Activated naive CD8-positive, alpha-beta T cell treated with anti-CD3 and anti-CD28 coated beads for 36 hours (primary cell): ENCODE measurements at places on chromosomes 13 and 19.
A peak's percentile ranks its signal among the peaks of the same experiment; 100 is the strongest.

- no peak for DNase-seq
Observed at GRCh38 chr13:78649997-78650716, 8.8 kb downstream of the OBI1 start.

- DNase-seq, result no peak
Observed at GRCh38 chr13:59492030-59492636, 671.6 kb downstream of the DIAPH3 start.

DNA sequence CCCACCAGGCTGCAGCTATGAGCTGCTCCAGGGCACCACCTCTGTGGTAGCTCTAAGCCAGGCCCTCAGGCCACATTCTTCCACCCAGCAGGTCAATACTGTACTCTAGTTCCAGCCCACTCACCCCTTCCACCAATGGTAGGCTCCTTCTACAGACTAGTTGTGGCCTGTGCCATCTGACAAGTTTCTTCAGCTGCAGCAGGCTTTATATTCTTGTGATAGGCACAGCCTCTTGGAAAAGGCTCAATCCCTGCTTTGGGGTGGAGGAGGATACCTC is 8.5 kb downstream of the MICU2 start:
- no peak for DNase-seq

- no peak for DNase-seq
Observed at GRCh38 chr13:72507416-72508199, 219.8 kb downstream of the MZT1 start.

- peak; percentile 54 for DNase-seq
Observed at GRCh38 chr19:46000491-46001246, 5.4 kb downstream of the CCDC61 start.

DNA sequence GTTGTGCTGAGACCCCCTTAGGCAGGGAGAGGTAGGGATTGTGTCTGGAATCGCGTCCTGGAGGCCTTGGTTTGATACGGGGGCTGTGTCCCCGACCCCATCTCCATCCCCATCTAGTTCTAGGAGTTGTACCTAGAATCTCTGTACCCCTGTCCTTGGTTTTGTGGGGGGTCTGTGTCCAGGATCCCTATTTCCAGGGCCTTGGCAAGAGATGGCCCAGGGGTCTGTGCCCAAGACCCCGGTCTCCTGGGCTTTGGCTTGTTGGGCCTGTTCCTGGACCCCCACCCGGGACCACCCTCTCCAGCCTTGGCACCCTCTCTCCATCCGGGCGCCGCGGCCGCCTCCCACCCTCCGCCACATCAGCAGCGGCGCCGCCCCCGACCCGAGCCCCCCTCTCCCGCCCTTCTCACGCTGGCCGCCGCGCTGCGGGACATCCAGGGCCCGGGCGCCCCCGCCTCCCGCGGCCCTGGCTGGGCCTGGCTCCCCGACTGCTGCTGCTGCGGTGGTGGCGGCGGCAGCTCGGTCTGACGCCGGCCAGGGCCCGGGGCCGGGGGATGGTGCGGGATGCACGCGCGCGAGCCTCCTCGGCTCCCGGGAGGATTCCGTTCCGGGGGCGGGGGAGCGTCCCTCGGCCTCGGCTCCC is at the start of gene NUMBL:
NUMBL (minus strand) TSS at position 602 of the 643 bp plus-strand sequence; CDS start at position 434, 168 bp downstream.
- DNase-seq, result no peak

DNA sequence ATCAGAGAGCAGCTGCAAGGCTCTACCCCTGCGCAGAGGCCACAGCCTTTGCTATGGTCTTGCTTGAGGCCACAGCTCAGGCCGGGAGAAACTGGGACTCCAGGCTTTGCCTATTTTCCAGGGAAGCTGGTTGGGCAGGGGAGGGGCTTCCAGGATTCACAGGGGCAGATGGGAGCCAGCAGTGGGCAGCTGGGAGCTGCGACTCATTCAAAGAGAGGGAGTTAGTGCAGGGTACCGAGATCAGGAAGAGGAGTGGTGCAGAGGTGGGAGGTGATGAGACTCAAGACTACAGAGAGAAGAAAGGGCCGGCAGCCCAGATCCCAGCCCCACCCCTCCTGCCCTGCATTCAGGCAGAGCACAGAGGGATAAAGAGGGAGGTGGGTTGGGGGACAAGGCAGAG is 12.1 kb downstream of the ADGRE5 start:
- no peak for DNase-seq

GRCh38 chr13:60211548-60211947 is 47.8 kb upstream of the DIAPH3 start:
- DNase-seq, result no peak

GRCh38 chr13:26656919-26657318 is 99.4 kb downstream of the WASF3 start:
- DNase-seq, result no peak

GRCh38 chr19:30731591-30731990 is 359.4 kb downstream of the ZNF536 start:
- no peak for DNase-seq

DNA sequence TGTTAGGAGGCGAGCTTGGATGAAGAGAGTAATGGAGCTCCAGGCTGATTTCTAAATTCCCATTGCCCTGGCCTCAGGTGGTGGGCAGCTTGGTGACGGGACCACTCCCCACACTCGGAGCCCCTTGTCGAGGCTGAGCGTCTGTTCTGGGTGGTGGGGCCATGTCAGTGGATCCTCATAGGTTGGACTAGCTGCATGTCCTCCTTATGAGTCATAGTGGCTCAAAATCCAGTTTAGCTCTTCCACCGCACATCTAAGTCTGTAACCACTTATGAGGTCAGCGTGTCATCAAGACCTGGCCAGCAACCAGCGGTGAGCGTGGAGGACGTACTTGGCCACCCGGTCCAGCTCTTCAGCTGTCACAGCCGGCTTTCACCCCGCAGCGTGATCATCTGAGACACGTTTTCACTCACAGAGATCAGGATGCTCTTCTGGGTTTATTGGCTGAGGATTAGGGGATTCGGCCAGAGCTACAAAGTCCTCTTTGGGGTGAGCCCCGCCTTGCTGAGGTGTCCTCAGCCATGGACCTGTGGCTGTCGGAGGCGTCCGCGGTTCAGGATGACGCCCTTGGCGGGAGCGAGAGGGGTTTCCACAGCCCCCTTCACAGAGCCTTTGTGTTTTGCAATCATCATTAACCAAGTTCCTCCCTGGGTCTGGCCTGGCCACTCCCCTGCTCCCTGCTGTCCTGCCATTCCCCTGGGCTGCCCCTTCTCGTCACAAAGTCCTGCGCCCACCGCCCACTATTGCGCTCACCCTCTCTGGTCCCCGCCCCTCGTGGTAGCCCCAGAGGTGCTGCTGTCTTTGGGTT is 41.9 kb downstream of the ADPRHL1 start:
- DNase-seq, result no peak

DNA sequence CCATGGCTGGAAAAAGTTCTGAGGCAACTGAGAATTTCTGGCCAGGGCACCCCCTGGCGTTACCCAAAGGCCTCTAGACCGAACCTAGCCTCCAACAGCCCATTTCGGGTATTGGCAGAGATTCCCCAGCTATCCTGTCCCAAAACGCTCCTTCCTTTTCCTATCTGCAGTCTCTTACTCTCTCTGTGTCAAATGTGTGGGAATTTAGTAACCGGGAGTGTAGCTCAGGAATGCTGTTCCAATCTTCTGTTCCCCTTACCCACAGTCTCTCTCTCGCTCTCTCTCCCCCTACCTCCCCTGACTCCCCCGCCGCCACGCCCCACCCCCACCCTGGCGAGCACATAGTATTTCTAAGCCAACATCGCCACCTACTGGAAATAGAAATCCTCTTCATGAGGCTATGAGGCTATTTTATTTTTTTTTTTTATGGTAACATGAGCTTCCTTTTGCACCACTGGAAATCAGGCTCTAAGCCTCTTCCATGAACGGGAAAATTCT is 27.0 kb downstream of the OXGR1 start:
- DNase-seq, result no peak

GRCh38 chr19:33389421-33390100 is 16.1 kb downstream of the CEBPG start:
- DNase-seq, result no peak

GRCh38 chr19:51114087-51114729 is 6.0 kb upstream of the CTU1 start:
- no peak for DNase-seq

DNA sequence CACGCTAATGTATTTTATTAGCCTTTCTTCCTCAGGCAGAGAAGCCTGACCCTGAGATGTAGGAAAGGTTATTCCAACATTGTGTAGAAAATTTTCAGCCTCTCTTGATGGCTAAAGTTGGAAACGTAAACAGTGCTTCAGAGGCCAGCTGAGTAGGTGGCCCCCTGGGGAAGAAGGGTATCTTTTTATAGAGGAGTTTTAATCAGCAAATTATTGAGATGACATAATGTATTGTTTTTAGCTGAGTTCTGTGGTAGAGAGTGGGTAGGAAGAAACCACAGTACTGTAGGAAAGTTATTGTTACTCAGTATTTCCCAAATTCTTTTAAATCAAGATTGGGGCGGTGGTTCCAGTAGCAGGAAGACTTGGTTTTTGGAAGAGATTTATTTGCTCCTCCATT is 268.8 kb downstream of the DLEU7 start:
- DNase-seq, result no peak

DNA sequence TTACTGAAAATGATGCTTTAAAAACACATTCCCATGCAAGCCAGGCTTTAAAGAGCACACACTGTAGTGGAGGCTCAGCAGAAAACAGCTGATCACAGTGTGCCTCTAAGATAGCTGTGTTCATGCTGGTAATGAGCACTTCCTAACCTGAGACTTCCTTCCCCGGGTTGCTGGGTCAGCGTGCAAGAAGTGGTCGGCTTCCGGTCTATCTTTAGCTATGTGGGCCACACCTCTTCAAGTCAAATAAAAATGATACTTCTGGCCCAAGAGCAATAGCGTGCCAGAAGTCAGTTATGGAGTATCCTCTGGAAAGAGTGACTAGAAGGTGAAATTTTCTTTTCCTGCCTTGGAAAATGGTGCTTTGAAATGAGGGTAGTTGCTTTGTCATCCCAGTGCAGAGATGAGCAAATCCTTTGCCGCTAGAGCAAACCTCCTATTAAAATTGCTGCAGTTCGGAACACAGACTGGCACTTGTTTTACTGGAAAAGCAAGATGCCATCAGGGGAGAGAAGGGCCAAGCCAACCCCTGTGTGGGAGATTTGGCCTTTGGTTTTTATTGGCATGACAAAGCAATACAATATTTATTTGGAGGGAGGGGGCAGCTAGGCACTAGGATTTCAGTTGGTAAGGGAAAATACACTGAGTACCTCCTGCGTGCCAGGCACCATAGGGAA is 64.2 kb downstream of the ARHGAP35 start:
- no peak for DNase-seq

DNA sequence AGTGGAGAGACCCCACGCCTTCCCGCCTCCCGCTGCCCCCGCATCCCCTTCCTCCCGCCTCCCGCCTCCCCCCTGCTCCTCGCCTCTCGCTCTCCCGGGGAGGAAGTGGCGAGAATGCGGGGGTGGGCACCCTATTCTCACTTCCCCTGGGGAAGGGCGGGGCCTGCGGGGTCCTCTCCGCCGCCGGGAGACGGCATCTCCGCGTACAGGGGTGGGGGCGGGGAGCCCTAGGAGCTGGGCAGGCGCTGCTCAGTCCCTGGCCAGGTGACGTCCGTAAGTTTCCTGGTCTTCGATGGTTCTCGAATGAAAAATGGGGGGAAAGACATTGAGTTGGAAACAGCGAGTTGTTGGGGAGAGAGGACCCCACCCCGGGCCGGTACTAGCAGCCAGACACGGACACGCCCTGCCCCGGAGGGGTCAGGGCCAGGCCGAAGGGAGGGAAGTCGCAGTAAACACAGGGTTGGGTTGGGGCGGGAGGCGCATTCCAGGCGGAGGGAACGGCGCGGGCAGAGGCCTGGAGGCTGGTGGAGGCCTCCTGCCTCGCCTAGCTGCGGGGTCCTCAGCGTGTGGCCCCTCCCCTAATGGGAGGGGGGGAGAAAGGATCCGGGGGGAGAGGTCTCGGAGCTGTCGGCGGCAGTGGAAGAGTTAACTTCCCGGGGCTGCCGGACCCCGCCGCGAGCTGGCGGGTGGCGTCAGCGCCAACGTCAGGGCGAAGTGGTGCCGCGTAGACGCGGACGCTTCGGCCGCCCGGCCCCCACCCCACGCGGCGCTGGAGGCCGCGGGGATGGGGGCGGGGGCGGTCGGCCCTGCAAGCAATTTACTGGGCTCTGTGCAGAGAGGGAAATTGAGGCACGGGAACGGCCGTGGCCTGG is 10.4 kb upstream of the JUND start:
- DNase-seq, result peak; percentile 93

DNA sequence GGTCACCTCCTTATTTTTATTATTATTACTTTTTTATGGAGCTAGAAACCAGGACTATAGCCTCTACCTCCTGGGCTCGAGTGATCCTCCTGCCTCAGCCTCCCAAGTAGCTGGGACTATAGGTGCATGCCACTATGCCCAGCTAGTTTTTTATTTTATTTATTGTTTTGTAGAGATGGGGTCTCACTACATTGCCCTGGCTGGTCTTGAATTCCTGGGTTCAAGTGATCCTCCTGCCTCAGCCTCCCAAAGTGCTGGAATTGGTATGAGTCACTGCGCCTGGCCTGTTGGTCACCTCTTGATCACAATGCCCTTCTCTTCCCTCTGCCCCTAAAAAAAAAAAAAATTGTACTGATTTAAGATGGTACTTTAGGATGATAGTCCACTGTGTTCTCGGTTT is 20.4 kb downstream of the MRPS12 start:
- no peak for DNase-seq

- DNase-seq, result no peak
Observed at GRCh38 chr19:18989316-18989715, 44.0 kb downstream of the SUGP2 start.

DNA sequence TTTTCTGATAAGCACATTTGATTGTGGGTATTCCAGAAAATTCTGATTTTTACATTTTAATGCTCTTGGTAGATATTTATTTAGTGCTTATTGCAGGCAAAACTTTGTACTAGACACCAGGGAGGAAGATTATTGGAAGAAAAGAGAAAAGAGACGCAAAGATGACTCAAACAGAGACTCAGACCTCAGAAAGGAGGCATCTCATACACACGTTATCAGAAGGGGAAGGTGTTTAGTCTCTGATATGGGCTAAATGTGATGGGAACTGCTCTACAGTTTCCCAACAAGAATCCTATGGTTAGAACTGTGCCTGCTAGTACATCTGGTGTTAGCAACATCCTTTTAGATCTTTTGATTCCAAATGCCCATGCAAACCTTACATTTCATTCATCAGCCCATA is 245.6 kb downstream of the KLF5 start:
- no peak for DNase-seq

GRCh38 chr13:23588666-23589065 is 18.5 kb downstream of the TNFRSF19 start:
- DNase-seq, result no peak

DNA sequence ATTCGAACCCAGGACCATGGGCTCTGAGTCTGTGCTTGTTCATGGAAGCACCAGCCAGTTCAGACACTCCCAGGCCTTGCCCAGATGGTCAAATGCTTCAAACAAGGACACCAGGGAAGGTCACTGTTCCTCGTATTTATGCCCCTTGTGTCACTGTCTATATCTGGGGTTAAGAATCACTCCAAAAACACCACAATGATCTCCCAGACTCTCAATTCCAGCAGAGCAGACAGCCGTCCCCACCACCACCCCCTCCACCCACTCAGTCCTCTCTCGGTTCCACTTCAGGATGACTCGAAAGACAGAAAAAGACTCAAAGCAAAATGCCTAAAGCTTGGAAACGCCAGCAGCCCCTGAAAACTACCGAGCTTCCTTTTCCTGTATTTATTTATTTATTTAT is 79.0 kb downstream of the INSR start:
- DNase-seq, result no peak

GRCh38 chr19:8517551-8518442 is 3.8 kb upstream of the ZNF414 start:
- peak; percentile 22 for DNase-seq

- no peak for DNase-seq
Observed at GRCh38 chr19:39479916-39480315, 722 bp upstream of the TIMM50 start.

GRCh38 chr13:27022571-27023311 is 148.9 kb downstream of the USP12 start:
- no peak for DNase-seq

GRCh38 chr19:3977242-3978143 is 6.6 kb upstream of the DAPK3 start:
- DNase-seq, result no peak
